ENCODE measurements at places on chromosomes 7 and 10. TPM values are rescaled to one million over a fixed set of nuclear protein-coding genes. Genes with fewer than 3 reads are reported as not detected.

The MCMBP gene
- 53.7 TPM for total RNA-seq

The TRIM74 gene
- not detected for total RNA-seq

The LRRC18 gene
- not detected for total RNA-seq

The MSMB gene
- not detected for total RNA-seq

The BLNK gene
- total RNA-seq: not detected

The FAM25G gene
- not detected for total RNA-seq

The CLRN3 gene
- total RNA-seq: not detected

The CDH23 gene
- total RNA-seq: not detected

The PDE1C gene
- 43.1 TPM for total RNA-seq

The NKX6-2 gene
- total RNA-seq: not detected

The GNAT3 gene
- not detected for total RNA-seq

The PAOX gene
- 5.8 TPM for total RNA-seq

The MYO1G gene
- not detected for total RNA-seq

The PDCD4 gene
- 49.9 TPM for total RNA-seq

All from GM23248 (cell line).